Putamen (tissue), 1 donor: ENCODE measurements at places on chromosomes 4 and X.

DNA sequence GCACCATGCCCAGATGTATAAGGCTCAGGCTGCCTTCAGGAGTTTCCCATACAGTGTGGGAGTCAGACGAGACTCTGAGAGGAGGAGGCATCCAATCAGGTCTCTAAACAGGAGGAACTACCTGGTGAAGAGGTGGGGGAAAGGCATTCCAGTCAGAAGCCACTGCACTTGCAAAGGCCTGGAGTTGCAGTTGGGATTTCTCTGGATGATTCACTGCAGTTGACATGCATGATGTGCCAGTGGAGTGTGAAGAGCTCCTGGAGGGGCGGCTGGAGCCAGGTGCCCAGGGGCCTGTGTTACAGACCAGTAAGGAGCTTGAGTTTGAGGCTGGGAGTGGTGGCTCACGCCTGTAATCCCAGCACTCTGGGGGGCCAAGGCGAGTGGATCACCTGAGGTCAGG is 339.1 kb downstream of the ARHGAP10 start:
- no peak for DNase-seq

DNA sequence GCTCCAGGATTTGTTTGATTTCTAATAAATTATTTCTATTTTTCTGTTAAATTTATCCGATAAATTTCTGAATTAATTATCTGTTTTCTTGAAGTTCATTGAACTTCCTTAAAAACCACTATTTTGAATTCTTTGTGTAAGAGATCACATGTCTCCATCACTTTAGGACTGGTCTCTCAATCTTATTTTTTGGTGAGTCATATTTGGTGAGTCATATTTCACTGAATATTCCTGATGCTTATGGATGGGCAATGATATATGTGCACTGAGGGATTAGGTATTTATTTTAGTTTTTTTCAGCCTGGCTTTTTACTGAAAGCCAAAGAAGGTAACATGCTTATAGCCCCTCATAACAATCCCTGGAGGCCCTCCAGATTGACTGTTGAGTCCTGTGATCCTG is 48.5 kb upstream of the IL15 start:
- no peak for DNase-seq

- DNase-seq: no peak
Measured at GRCh38 chr4:113053883-113054282, 4.4 kb downstream of the ANK2 start.

- no peak for DNase-seq
Measured at GRCh38 chrX:9352243-9352642, 112.6 kb upstream of the TBL1X start.

DNA sequence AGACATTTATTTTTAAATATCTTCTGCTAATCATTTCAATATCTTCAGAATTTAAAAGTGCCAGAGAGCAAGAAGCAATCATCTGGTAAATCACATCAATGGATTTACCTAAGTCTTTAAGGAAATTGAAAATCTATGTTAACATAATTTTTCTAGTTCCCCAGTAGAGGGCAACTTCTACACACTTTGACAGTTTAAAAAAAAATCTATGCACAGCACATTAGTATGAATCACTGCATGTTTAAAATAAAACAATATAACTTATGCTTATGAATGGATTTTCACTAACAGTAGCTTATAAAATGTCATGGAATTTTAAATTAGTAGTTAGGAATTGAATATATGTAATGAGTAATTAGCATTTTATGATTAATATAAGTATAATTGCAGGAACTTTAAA is 126.5 kb downstream of the REELD1 start:
- no peak for DNase-seq

- no peak for DNase-seq
Measured at GRCh38 chrX:47651043-47651905, 911 bp upstream of the ELK1 start.

GRCh38 chrX:149472625-149473024 is 32.5 kb downstream of the IDS start:
- DNase-seq: no peak

DNA sequence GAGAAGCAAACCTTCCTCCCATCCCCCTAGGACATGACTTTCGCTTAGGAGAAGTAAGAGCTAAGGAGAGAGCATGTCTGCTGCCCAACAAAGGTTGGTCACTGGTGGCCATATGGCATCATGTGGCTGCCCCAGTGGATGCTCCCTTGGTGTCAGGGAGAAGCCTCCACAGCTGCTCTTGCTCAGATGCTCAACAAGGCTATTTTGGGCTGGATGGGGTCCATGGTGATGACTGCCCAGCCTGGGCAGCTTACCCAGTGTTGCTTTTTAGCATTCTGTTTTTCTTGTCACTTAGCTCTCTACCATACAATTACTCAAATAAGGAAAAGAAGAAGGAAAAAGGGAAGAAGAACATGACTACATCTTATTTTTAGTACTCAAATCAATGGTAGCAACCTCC is 48.9 kb upstream of the PPARGC1A start:
- DNase-seq: no peak
